ENCODE measurements at places on chromosomes 4 and X.

- DNase-seq = no peak
These were observed 190.7 kb downstream of the RPA4 start for GRCh38 chrX:97074400-97074799.

DNA sequence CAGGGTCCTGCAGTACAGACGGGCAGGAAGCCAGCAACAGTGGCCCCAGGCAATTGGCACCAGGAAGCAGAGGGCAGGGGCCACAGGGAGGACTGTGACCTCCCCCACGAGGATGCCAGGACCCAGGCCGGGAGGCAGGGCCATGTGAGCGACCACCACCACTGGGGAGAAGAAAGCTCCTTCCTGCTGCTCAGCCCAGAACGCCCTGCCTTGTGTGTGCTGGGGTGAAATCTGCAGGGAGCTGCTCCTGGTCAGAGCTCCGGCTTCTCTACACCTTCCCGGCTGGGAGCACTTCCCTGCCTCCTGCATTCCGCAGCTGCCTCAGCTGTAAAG, 100.4 kb downstream of the HMX1 start:
- no peak for DNase-seq

- no peak for DNase-seq
These were observed 23.4 kb downstream of the WDR1 start for GRCh38 chr4:10093271-10093621.

DNA sequence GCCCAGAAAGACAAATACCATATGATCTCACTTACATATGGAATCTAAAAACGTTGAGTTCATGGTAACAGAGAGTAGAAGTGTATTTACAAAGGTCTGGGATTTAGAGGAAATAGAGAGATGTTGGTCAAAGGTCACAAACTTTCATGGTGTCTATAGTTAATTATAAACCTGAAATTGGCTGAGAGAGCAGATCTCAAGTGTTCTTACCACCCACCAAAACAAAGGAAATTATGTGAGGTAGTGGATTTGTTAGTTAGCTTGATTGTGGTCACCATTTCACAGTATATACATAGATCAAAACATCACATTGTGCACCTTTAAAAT, 186.8 kb downstream of the NWD2 start:
- no peak for DNase-seq

DNA sequence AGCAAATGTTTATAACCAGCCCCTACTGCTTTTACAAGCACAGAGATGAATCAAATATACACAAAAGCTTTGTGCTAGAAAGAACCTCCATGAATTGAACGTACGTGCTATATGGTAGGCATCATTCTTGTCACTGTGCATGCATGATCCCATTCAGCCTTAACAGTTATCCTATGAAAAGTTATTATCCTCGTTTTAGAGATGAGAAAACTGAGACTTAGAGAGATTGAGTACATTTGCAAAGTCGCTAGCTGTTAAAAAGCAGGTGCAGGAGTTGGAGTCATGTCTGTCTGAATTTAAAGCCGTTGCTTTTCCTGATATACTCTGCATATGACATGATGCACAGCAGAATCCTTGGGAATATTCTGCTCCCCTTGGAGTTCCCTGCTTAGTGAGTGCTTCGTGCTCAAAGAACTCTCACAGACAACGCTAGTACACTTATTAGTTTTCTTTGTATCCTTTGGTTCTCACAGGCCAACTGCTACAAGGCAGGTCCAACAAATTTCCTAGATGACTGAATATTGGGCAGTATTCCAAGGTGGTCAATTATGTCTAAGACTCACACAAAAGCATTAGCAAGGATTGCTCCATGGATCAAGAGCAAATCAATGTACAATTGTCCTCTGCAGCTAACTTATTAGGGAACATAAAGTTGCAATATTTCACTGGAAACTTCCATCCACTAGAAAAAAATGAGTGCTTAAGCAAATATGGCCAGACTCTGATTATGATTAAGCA, 42.8 kb upstream of the TRIM2 start:
- DNase-seq = no peak

Data from effector CD8-positive, alpha-beta T cell (primary cell).